ENCODE measurements at places on chromosomes 4 and X. TPM values are rescaled to one million over a fixed set of nuclear protein-coding genes. Genes with fewer than 3 reads are reported as not detected.

Gene PASD1
- not detected for total RNA-seq

- H3K27me3 ChIP-seq, result no peaks in the 10 kb centered on the region
- DNase-seq, result no peak
- H3K4me1 ChIP-seq, result peaks cover 37% of the 10 kb centered on the region
- no peak overlapping the region for H3K4me3 ChIP-seq
Measured at GRCh38 chr4:70691661-70692060, 3.3 kb downstream of the UTP3 start.

GRCh38 chr4:106208481-106209460 is 107.2 kb downstream of the TBCK start:
- no peaks in the 10 kb centered on the region for H3K27me3 ChIP-seq
- H3K27ac ChIP-seq, result no peak overlapping the region
- H3K4me3 ChIP-seq, result no peak overlapping the region

Gene SSX1
- total RNA-seq, result not detected

DNA sequence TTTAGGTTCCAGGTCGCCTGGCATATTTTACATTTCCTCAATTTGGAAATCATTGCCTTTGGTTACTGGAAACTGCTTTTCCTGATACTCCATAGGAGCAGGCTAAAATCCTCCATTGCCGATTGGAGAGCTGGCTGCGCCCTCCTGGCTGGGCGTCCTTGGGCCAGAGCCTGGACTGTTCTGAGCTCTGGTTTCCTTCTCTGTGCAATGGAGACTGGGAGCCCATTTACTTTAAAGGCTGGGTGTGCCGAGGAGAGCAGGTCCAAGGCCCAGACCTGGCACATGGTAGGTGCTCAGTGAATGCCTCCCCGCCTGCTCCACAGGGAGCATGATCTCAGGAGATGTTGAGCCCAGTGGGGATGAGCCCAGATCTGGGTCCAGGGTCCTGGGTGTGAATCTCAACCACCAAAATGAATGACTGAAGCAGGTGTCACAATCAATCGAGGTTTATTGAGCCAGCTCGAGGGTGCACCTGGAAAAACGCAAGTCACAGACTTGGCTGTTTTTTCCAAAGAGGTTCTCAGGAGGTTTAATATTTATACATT is 50.0 kb downstream of the EVC start:
- H3K4me1 ChIP-seq, result no peaks in the 10 kb centered on the region
- no peaks in the 10 kb centered on the region for H3K27me3 ChIP-seq
- H3K4me3 ChIP-seq, result no peak overlapping the region

- H3K36me3 ChIP-seq, result no peaks in the 10 kb centered on the region
- no peak for DNase-seq
- no peaks in the 10 kb centered on the region for H3K27me3 ChIP-seq
- no peak overlapping the region for H3K4me3 ChIP-seq
- H3K4me1 ChIP-seq, result no peaks in the 10 kb centered on the region
- H3K27ac ChIP-seq, result no peak overlapping the region
Measured at GRCh38 chrX:53695946-53696549, 9.5 kb upstream of the HUWE1 start.

Measured in gastrocnemius medialis (tissue), 4 donors.